Right atrium auricular region (tissue), 2 donors: ENCODE measurements at places on chromosomes 1 and 21. TPM values are rescaled to one million over a fixed set of nuclear protein-coding genes. Genes with fewer than 3 reads are reported as not detected.

DNA sequence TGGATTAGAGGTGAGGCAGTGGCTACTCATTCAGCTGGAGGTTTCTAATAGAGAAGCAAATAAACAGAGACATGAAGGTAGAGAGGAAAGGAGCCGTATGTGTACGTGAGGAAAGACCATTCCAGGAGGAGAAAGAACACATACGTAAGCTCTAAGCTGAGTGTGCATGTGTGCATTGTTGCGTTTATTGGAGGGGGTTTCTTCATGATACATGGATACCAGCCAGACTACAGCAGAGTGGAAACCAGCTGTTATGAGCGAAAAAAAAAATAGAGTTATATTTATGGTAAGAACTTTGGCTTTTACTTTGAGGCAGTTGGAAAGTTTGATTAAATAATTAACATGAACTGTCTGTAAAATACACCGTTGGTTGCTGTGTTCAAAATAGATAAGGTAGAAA lies 173.4 kb upstream of the RGS18 start:
- H3K27me3 ChIP-seq, result no peaks in the 10 kb centered on the region
- H3K4me3 ChIP-seq, result no peak overlapping the region
- no peaks in the 10 kb centered on the region for H3K36me3 ChIP-seq
- no peak overlapping the region for H3K27ac ChIP-seq
- H3K4me1 ChIP-seq, result no peaks in the 10 kb centered on the region
- no peak for DNase-seq

DNA sequence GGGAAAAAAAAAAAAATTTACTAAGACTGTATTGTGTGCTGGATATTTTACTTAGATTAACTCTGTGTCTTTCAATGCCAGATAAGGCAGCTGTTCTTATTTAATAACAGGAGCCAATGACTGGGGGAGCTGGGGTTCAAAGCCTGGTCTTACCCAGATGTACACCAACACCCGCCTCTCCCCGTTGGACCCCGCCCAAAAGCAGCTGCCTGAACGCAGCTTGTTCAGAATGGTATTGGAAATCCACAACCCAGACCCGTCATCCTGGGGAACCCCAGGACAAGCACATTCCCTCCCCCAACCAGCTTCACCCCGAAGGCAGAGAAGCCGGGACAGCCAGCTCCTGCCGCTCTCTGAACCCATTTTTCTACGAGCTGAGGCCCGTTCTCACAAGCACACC lies 113.6 kb upstream of the TMPRSS2 start:
- no peak for DNase-seq
- H3K27me3 ChIP-seq, result no peaks in the 10 kb centered on the region
- H3K27ac ChIP-seq, result no peak overlapping the region
- H3K36me3 ChIP-seq, result no peaks in the 10 kb centered on the region
- no peaks in the 10 kb centered on the region for H3K4me1 ChIP-seq
- H3K4me3 ChIP-seq, result no peak overlapping the region

DNA sequence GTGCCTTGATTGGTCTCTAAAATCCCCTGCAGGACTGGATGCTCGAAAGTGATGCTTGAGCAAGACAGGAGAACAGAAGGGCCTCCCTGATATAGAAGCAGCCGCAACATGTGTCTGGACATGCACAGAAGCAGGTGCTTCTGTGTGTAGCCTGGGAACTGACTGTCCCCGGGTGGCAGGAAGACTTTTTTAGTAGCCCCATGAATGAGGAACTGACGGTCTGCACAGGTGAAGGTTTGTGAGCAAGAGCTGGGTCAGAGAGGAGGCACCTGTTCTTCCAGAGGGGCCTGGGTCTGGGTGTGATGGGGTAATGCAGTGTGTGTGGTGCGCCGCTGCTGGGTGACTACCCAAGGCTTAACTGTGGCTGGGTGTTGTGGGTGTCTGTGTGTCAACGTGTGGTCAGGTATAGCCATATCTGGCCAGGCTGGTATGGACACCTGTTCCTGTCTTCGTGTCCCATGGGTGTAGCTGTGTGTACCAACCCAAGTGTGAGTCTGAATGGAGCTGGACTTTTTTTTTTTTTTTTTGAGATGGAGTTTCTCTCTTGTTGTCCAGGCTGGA lies 39.1 kb upstream of the FOXO6 start:
- no peak overlapping the region for H3K27ac ChIP-seq
- peaks cover 13% of the 10 kb centered on the region for H3K4me1 ChIP-seq
- H3K4me3 ChIP-seq, result no peak overlapping the region
- H3K27me3 ChIP-seq, result no peaks in the 10 kb centered on the region
- no peaks in the 10 kb centered on the region for H3K36me3 ChIP-seq
- DNase-seq, result no peak

- no peaks in the 10 kb centered on the region for H3K4me1 ChIP-seq
- no peak for DNase-seq
- H3K36me3 ChIP-seq, result no peaks in the 10 kb centered on the region
- H3K4me3 ChIP-seq, result no peak overlapping the region
Measured at GRCh38 chr1:3355894-3356826, 98.3 kb upstream of the ARHGEF16 start.

- H3K4me1 ChIP-seq, result no peaks in the 10 kb centered on the region
- no peak overlapping the region for H3K27ac ChIP-seq
- DNase-seq, result no peak
- no peak overlapping the region for H3K4me3 ChIP-seq
- H3K36me3 ChIP-seq, result no peaks in the 10 kb centered on the region
Measured at GRCh38 chr1:115538579-115538978, 103.2 kb upstream of the VANGL1 start.

Gene HSD3B1
- not detected for total RNA-seq

Gene RNU1-3
- total RNA-seq, result not detected
